Kidney tubule cell (primary cell): ENCODE measurements at places on chromosomes 3 and 15.

GRCh38 chr15:58462973-58463663, 31.3 kb downstream of the LIPC start:
- DNase-seq = no peak

GRCh38 chr3:36817806-36818533, 53.6 kb upstream of the DCLK3 start:
- no peak for DNase-seq

DNA sequence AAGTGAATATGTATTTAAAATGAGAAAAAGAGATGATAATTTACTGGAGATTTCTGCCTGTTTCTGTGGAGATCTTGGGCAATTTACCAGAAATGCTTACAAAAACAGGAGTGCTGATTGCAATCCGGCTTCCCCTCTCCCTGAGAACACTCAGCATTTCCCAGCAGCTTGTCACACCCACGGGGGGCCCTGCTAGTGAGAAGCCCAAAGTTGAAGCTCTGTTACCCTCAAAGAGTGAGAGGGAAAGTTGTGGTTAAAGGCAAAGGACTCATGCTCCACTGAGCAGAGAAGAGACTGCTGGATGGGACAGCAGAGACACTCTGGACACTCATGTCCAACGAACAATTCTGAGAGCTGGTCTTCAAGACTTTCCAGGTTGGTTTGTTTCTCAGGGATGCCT, 2.9 kb downstream of the MCTP2 start:
- peak; percentile 47 for DNase-seq

- no peak for DNase-seq
Observed at GRCh38 chr3:172513488-172513887, 9.7 kb downstream of the TNFSF10 start.

GRCh38 chr3:62567097-62568021, 194.0 kb upstream of the FEZF2 start:
- DNase-seq = peak; percentile 53

GRCh38 chr3:95235916-95236315, 1173.1 kb downstream of the NSUN3 start:
- DNase-seq = peak; percentile 29

- DNase-seq = no peak
Observed at GRCh38 chr3:52859686-52860423, 25.0 kb upstream of the MUSTN1 start.
